ENCODE measurements at places on chromosomes 13 and 19.

- DNase-seq, result no peak
Measured at GRCh38 chr13:43686557-43686956, 100.2 kb downstream of the ENOX1 start.

GRCh38 chr19:6127716-6128335 is 7.6 kb upstream of the ACSBG2 start:
- no peak for DNase-seq

GRCh38 chr13:113801289-113801961 is 42.4 kb downstream of the TMEM255B start:
- DNase-seq, result no peak

DNA sequence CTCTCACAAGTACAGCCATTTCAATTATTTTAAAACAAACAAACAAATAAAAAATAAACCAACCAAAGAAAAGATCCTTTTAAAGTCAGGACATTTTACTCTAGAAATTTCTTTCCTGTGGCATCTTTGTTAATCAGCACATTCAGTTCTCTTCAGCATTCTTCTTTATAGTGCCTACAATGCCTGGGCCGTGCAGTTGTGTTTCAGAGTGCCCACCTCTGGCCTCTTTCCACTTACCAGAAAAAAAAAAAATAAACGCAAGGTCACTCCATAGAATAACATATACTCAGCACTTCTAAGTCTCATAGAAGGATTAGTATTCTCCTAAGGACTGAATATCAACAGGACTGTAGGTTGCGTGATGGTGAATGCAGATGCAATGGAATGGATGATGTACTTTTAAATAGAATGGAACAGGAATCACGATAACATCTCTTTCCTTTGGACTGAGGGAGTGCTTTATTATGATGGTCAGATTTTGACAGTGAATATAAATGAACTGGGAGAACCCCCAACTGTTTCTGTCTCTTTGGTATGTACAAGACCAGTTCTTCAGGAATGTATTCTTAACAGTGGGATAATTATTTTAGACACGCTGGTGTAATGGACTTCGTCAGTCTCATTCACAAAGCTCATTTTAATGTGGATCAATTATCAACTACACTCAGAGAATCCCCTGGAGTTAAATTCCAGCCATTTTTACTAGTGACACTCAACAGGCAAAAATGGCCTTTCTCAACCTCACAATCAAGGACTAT is 125.0 kb upstream of the NBEA start:
- DNase-seq, result no peak

Measured in effector CD4-positive, alpha-beta T cell (primary cell).